ENCODE measurements at places on chromosomes 6 and 20.

- no peak for DNase-seq
Observed at GRCh38 chr20:45173522-45173921, 1.2 kb upstream of the PI3 start.

GRCh38 chr20:16491294-16491905 is 81.8 kb downstream of the KIF16B start:
- no peak for DNase-seq

DNA sequence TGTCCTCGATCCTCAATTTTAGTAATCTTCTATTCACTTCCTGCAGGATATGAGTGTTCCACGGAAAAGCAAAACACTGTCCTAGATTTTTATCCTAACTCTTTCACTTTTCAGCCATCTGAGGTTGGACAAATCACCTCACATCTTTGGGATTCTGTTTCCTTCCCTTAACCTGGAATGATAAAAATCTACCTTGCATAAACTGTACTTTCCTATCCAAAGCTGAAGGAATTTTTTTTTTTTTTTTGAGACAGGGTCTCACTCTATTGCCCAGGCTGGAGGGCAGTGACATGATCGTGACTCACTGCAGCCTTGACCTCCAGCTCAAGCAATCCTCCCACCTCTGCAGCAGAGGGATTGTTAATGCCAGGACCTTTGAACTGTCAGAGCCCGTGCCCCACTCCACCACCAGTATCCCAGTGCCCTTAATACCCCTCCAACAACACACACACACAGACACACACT is 20.5 kb downstream of the CAPN11 start:
- no peak for DNase-seq

DNA sequence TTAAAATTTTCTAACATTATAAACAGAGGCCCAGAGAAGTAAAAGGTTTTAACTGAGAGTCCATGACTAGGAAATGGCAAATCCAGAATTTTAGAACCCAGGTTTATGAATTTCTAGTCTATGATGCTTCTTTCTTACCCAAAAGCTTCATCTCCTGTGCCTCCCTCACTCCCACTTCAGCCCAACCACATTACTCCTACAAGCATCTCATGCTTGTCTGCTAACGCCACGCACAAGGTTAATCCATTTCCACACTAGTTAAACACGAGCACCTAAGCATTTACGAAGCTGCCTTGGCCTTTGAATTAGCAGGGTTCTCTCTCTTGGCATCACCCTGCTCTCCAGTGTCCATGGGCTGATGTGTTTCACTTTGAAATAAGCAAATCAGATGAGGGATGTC is 32.0 kb downstream of the TNFRSF21 start:
- DNase-seq: no peak

DNA sequence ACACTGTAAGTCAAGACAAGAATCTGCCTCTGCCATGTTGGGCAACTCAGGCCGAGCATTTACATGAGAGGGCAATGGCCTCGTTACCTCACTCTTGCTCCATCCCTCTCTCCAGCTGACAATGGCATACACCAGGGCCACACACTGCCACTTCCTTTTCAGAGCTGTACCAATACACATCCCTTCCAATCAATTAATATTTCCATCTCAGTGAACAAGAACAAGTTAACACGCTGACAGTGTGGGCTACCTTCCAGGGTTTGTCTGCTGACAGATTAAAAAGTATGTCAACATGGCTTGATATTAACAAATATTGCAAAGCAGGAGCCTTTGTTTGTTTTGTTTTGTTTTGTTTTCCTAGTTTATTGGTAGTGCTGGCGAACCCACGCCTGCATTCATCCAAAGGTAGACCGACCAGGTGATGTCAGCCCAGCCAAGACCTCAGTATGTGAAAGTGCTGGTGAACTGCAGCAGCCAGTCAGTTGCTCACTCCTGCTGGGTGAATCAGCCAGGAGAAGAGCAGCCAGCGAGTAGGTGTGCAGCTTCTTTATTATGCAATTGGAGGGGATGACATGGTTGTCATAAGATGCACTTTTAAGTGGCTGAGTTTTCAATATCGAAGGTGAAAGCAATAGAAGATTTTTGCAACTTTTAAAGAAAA is 487.3 kb upstream of the JARID2 start:
- no peak for DNase-seq

DNA sequence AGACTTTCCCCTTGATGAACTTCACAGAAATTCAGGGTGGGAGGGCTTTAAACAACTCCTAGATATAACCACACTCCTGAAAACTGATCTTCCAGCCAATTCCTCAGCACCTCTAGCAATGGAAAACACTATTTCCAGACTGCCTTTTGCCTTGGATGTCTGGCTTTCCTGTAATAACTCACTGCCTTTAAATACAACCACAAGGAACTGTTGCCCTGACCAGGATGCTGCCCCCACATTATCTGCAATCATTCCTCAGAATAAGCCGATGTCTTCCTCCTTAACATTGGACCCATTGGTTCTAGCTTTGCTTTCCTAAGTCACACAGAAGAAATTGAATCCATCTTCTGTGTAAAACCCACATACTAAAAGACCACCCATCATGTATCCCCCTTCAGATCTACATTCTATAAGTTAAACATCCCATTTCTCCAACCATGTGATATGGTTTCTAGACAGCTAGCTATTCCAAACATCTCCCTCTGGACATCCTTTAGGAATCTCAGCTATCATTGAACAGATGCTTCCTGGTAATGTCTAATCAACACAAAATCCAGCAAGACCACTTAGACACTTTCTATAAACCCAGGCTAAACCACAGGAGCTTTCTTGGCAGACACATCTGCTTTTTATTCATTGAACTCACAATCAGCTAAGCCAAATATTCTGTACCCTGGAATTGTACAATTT is 95.9 kb upstream of the KCNQ5 start:
- DNase-seq: no peak

DNA sequence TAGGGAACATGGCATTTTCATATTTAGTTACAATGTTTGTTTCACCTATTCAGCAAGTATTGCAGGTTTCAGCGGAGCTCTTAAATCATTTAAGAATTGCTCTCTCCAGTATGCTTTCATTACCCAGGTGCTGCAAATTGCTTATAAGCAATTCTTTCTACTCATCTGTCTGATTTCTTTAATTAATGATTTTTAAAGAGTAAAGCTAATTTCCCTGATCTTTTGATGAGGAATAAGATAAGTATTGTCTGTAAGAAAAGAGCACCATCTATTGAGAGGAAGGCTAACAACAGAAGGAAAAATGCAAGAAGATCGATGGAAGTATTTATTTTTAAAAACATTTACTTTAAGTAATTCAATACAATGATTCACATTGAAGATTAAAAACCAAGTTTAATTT is 2.0 kb downstream of the OPRM1 start:
- DNase-seq: no peak

DNA sequence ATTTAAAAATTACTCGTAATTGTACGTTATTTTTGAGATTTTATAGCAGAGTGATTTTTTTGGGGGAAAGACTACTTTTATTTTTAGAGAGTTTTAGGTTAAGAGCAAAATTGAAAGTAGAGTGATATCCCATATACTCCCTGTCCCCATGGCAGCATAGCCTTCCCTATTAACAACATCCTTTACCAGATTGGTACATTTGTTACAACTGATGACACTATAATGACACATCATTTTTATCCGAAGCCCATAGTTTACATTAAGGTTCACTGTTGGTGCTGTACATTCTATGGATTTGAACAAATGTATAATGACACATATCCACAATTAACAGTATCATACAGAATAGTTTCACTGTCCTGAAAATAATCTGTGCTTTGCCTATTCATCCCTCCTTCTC is 1126.4 kb upstream of the CITED2 start:
- no peak for DNase-seq

DNA sequence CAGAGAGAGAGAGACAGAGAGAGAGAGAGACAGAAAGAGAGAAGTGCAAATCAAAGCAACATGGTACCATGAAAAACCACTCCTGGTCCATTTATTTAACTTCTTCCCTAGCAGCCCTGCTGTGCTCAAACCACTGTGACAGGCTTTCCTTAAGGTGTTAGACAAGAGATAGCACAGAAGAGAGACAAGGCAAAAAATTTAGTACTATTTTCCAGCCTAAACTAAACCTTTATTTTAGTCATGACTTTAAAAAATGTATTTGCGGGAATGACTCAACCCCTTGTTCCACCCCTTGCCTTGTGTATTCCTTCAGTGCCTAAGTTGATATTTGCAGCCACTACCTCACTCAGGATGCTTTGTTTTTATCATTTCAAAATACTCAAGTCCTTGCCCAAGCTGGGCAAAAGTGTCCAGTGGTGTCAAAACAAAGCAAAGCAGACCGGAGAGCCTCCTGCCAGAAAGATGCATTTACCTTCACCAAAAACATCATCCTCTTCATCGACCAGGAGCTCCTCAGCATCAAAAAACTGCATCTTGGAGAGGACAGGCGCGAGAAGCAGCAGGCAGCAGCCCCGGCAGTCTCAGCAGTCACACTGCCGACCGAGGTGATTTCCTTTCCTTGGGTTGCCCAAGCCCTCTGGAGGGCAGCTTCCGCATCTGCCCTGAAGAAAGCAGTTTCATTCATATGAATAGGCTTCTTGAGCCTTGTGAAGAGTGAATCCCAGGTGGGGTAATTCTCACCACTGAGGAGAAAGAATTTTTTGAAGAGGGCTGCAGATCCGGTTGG is at the start of gene RIPOR2:
RIPOR2 (minus strand) TSS at position 595 of the 787 bp plus-strand sequence; CDS start at position 533, 62 bp downstream.
- DNase-seq: peak; percentile 67

GRCh38 chr6:111601886-111602285 is 3.8 kb downstream of the TRAF3IP2 start:
- DNase-seq: no peak

DNA sequence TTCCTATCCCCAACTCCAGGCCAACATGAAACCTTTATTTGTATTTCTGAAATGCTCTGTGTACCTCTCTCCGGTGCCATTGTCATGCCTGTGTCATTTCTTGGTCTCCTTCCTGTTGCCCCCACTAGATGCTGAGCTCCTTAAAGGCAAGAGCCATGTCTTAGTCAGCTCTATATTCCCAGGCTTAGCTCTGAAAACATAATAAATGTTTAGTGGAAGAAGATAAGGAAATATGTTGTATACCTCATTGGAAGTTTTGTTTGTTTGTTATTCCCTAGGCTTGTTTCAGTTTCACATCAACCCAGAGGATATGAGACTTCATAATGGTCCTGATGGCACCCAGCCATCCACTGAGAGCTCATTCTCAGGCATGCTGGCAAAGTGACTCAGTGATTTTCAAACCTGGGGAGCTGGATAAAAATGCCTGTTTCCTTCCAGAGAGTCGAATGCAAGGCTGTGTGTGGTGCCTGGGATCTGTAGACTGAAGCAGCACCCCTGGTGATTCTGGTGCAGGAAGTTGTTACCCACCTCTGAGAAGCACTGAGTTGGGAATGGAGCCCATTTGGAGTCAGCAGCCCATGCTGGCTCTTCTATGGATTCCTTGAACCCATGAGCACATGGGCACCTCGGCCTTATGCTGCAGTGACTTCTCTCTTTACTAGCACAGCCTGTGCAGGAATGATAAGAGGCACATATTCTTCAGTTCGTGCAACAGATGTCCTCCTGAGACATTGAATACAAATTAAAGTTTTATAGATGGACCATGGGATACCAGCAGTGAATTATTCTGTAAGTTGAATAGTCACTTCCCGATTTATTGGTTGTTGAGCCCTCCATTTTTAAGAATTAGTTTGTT is 205.2 kb downstream of the FARS2 start:
- no peak for DNase-seq

- no peak for DNase-seq
Observed at GRCh38 chr6:143110572-143110971, 49.9 kb downstream of the AIG1 start.

DNA sequence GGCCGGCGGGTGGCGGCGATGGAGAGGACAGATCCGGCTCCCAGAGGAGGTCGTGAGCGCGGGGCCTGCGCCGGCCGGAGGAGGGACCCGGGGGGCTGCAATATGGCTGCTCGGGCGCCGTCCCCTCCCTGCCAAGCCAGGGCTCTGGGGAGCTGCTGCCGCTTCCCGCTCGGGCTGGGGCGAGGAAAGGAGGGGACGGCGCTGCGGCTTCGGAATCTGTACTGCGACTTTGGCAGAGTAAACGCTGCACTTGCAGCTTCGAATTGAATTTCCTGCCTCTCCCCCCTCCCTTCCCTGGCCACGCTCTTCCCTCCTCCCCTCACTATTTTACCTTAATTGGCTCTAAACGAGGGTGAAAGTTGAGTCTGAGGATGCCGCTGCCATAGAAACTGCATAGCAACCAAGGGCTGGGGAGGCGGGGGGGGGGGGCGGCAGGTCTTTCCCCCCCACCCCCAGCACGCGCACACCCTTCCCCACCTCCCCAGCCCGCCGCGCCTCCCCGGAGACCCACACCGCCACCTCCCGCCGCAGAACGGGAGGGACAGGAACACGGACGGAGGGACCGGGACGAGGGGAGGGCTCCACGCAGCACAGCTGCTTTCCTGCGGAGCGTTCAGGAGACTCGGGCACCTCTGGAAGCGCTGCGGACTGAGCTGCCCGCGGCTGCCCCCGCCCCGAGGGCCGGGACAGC is 93.9 kb downstream of the RNASET2 start:
- DNase-seq: peak; percentile 6

GRCh38 chr6:26501482-26501986 is 1.4 kb downstream of the BTN1A1 start:
- DNase-seq: peak; percentile 20

GRCh38 chr6:170485159-170485558 is 67.9 kb downstream of the PSMB1 start:
- no peak for DNase-seq

DNA sequence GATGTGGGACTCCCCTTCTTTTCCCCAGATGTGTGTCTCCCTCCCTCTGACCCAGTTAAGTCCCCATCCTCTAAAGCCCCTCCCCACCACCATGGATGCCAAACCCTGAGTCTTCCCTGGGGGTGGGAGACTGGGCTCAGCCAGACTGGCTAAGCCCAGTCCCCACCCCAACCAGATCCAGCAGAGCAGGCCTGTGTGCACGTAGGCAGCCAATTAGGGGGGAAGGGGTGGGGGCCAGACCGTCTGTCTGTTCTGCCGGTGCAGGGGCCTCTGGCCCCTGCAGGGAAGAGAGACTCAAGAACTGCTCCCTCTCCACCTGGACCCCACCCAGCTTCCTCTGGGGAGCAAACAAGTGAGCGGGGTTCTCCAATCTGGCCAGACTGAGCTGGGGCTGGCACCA is 605 bp downstream of the COX4I2 start:
- DNase-seq: no peak

- no peak for DNase-seq
Observed at GRCh38 chr6:160461641-160462040, 113.5 kb downstream of the SLC22A3 start.

GRCh38 chr6:31037169-31037568 is 26.9 kb downstream of the MUC22 start:
- no peak for DNase-seq

- no peak for DNase-seq
Observed at GRCh38 chr6:22149501-22150367, 147.1 kb downstream of the PRL start.

All from activated T-helper 1 cell treated with Interleukin-2 at 50 U/mL for 16 hours (primary cell).